ENCODE measurements at places on chromosomes 4 and X.

GRCh38 chr4:125243789-125244397, 70.9 kb upstream of the FAT4 start:
- DNase-seq: no peak

- DNase-seq: no peak
Observed at GRCh38 chrX:41922431-41923151, 763 bp downstream of the CASK start.

DNA sequence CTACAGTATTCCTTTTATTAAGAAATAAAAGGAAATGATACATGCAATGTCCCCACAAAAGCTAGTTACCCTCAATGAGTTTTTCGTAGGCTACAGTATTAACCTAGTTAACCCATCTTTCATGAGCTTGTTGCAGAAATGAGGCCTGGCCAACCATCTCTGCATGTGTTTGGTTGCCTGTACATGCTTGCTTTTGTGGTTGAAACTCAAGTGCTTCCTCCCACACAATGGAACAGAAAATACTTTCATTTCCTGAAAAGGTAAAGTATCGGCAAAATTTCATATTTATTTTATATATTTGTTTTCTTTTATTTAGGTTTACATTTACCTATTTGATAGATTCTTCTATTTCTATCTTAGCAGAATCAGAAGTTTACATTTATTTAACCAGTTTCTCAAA, 214.6 kb upstream of the FAM241A start:
- DNase-seq: no peak

DNA sequence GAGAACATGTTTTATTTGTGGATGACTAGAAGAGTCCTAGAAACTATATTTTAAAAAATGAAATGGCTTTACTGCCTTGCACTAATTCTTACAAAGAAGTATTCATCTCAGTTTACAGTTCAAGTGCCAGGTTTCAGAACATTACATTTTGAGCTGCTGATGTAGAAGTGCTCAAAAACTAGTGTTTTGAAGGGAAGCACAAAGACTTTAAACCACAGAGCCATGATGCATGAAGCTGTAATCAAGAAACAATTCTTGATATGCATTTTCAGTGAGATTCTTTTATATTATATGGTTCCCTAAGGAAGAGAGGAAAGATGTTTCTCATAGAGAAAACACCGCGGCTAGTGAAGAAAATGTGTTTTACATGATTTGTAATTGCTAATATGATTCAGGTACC, 1163.0 kb downstream of the RAPGEF2 start:
- no peak for DNase-seq

GRCh38 chr4:30882995-30883675, 163.0 kb downstream of the PCDH7 start:
- DNase-seq: no peak

DNA sequence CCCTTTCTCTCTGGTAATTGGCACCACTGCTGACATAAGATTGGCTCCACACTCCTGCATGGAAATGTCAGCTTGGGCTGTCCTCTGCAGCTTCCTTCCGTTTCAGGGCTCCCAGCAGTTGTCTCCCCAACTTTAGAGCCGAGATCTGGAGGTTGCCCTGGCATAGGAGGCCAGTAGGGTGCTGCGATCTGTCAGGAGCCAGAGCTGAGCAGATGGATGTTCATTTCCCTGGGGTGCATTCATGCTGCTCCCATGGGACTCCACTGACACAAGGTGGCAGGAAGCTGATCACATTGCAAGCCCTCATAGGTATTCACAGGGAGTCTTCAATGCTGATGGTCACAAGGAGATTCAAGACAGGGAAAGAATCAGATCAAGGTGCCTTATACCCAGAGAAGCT, 116.6 kb upstream of the RAI2 start:
- no peak for DNase-seq

DNA sequence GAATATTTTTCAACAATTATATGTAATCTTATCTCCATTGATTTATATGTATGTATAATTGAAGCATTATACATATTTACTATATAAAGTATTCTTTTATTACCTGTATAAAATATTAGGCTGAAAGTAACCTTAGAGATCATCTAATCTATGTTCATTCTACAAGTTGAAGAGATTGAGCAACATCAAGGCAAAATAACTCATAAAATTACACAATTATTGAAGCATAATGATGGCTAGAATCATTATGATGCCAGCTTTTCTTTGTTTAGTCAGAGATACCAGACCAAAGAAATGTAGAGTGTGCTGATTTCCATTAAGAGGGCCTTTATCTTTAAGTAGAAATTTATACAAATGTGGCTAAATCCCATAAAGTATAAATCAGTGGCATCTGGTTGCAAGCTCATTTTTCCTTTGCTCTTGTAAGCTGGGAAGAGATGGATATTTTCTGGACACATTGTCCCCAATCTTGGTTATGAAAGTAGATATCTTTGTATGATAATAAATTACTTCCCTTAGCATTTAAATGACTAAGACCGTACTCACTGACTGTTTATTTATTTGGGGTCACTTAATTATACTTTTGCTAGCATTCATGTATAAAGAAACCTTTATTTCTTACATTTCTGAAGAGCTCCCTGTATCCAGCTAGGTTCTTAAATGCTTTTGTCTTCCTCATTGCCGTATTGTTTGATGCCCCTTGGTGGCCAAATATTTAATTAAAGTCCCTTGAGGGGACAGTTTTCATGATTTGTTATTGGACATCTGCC, 339.8 kb downstream of the PCDH7 start:
- DNase-seq: no peak

DNA sequence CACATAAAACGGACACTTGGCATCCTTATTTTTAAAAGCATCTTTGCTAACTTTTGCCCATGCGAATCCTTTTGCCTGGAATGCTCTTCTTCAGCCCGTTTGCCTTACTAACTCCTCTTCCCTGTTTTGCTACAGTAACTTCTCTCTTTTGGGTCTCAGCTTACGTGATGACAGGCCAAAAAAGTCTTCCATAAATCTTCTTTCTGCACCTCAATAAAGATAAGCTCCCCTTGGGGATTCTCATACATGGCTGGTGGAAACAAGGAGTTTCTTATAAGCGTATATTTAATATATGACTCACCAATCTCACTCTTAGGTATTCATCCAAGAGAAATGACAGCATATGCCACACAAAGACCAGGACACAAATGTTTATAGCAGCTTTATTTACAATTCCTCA, 192.7 kb downstream of the RCHY1 start:
- no peak for DNase-seq

DNA sequence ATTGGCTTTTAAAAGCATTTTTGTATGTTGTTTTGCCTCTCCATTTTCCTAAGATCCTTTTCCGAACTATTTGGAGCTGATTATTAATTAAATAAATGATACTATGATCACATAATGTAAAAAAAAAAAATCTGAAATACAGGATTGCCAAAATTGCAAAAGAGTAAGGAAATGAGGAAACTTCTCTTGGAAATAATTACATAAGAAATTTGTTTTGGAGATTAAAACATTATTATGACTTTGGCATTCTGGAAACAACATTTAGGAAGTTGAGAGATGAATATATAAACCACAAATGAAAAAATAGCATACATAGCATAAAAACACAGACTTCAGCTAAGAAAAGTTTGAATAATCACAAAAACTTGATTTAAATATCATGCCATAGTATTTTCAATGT, 33.5 kb downstream of the PF4 start:
- no peak for DNase-seq

DNA sequence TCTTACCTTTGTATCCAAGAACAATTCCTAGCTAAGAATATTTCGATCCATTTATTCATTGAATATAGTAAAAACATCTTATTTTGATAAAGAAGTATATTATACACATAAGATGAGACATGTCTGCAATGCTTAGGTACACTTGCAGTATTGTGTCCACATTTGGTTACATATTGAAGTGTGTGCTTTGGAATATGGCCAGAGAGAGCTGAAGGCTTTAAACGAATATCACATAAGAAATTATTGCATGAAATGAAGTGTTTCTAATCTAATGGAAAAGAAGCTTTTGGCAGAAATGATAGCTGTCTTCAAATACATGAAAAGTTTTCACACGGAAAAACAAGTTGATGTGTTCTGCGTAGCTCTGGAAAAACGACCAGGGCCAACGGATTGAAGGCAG, 516.1 kb upstream of the ZFP42 start:
- DNase-seq: no peak

GRCh38 chr4:36243355-36244256, 708 bp downstream of the ARAP2 start:
- peak; percentile 56 for DNase-seq

- no peak for DNase-seq
Observed at GRCh38 chr4:168694667-168695066, 197.8 kb downstream of the PALLD start.

- DNase-seq: peak; percentile 62
Observed at GRCh38 chrX:154372612-154373022, 1.8 kb downstream of the FLNA start.

- no peak for DNase-seq
Observed at GRCh38 chr4:27381815-27382214, 521.2 kb downstream of the STIM2 start.

DNA sequence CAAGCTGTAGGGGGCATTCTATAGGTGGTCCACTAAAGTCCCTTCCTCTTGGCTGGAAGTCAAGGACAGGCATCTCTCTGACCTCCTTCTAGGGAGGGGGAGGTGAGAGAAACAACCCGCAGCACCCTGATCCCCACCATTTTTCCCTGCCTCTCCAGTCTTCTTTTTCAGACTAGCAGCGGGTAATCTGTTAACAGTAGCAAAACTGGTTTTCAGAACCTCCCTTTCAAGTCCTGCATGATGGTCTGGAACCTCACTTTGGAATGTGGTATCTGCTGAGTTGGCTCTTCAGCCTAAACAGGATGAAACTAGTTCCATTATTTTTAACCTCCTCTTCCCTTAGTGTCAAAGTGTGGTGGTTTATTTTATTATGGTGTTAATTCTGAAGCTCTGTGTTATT, 196.0 kb downstream of the NWD2 start:
- DNase-seq: no peak

GRCh38 chr4:7427831-7428260, 6.9 kb downstream of the PSAPL1 start:
- no peak for DNase-seq

GRCh38 chrX:148037020-148037419, 55.9 kb downstream of the FMR1NB start:
- DNase-seq: no peak

DNA sequence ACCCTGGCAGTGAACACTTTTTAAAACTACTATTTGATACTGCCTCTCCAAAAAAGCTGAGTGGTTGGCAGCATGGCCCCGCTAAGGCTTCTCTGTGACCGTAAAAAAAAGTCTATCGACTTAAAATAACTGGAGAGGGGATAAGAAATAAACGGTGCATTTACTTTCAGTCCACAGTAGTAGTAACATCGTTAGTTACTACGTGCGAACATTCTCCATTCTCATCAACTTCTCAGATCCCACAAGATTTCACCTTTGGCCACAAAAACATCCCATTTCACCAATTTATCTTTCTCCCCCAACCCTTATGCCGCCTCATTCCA, 524 bp upstream of the EXOSC9 start:
- DNase-seq: no peak

GRCh38 chr4:154946113-154946512, 165.0 kb downstream of the RBM46 start:
- no peak for DNase-seq

DNA sequence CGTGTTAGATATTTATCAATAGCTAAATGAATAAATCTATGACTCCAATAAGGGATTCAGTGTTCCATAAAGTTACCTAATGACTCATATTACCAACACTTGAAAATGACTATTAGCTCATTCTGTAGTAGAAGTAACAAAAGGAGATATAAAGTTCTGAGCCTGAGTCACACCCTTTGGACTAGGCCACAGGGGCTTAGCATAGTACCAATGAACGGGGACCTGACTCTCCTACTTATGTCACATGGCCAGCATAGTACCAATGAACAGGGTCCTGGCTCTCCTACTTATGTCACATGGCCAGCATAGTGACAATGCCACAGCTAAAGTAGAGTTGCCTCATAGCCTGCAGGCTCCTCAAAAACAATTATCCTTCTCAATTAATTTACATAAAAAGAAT, 43.7 kb downstream of the MAGEB16 start:
- no peak for DNase-seq

DNA sequence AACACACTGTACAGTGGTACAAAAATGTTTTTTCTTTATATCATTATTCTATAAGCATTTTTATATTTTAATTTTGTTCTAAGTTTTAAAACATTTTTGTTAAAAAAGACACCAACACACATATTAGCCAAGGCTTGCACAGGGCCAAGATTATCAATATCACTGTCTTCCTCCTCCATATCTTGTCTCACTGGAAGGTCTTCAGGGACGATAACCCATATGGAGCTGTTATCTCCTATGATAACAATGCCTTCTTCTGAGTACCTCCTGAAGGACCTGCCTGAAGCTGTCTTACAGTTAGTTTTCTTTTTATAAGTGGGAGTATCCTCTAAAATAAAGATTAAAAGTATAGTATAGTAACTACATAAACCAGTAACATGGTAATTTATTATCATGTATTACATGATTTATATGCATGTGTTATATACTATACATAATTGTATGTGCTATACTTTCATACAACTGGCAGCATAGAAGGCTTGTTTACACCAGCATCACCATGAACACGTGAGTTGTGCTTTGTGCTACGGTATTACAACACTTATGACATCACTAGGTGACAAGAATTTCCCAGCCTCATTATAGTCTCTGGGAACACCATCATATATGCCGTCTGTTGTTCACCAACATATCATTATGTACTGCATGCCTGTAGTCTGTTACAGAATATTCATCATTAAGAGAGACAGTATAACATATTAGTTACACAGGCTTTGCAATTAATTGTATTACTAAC, 90.7 kb downstream of the WDFY3 start:
- no peak for DNase-seq

DNA sequence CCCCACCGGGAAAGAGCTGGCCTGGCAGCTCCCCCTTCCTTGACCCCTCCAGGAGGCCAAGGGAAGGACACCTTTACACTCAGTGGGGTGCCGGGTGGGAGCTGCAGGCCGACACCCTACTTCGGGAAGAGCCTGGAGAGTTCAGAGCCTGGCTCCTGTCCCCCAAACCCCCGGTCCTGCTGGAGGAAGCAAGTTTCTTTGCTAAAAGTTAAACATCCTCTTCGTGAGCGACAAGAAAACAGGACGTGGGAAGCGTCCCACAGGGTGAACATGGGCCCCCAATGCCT, 2.4 kb upstream of the FTSJ1 start:
- no peak for DNase-seq
